ENCODE measurements at places on chromosomes 6 and 20. TPM values are rescaled to one million over a fixed set of nuclear protein-coding genes. Genes with fewer than 3 reads are reported as not detected.

DNA sequence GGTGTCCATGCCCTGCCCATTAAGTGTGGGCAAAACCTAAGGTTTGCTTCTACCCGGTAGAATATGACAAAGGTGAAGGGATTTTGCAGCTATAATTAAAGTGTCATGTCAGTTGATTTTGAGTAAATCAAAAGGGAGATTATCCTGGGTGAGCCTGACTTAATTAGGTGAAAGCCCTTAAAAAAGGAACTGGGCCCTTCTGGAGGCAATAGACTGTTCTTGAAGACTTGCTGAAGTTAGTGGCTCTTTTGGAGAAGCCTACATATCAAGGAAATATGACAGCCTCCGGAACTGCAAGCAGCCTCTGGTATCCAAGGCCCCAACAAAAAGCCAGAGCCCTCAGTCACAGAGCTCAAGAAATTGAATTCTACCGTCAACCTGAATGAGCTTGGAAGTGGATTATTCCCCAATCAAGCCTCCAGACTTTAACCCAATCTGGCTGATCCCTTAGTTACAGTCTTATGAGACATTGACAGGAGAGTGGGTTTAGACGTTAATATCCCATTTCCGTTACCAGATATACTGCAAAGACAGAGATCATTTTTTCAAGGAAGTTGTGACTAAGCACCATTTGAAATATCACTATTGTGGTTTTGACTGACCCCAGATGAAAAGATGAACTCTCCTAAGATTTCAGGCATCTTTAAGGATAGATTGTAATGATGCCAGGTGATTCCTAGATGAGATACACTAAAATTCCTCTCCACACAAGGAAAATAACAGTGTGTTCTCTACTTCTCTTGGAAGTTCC, 303.4 kb downstream of the PLCB1 start:
- no peak for DNase-seq

DNA sequence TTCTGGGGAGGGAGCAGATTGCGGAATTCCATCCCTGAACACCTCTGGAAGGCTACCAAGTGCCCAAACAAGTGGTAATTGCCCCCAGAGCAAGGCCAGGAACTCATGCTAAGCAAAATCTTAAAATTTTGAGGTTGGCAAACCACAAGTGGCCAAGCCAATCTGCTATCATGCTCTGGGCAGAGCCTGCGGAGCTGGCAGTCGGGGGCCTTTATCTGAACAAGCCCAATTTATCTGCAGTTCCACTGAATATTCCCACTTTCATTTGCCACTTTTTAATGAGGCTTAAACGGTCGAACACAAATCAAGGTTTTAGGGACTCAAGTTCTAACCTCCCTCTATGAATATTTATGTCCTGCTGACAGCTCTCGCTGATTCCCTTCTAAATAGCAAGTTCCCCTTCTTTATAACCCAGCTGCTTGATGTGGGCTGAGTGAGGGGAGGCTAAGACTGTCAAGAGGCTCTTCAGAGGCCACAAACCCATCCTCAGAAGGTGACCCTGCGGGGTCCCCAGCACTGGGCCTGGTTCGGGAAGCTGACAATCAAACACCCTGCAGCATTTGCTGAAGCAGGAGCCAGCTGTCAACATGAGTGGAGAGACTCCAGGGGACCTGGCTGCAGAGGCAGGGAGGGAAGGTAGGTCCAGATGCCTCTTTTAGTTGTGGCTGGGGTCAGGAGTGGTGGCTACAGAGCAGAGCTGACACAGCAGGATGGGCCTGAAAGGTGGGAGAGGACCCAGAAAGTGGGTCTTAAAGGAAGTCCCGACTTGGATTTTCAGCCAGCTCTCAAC, 11.9 kb downstream of the CCDC167 start:
- no peak for DNase-seq

GPX5 gene
- not detected for total RNA-seq

CRISP3 gene
- total RNA-seq: not detected
